ENCODE measurements at places on chromosomes 12 and 14.

DNA sequence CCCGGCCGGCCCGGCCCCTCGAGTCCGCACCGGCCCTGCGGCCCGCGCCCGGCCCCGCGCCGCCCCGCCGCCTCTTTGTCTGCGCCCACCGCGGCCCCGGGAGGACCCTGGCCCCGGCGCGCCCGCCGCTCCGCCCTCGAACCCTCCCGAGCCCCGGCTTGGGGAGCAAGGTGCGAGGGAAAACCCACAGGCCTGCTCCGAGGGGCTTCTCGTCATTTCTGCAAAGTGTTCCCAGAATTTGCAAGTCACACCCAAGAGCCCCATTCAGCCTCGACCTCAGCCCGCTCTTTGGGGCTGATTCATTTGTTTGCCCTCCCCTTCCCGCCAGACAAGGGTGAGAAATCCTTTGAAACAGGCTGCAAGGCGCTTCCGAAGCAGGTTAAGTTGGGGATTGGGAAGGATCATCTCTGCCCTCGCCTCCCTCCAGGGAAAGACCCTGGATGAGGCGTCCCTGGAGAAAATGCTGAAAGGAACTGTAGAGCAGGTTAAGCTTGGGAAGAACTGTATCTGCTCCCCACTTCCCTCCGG is 325 bp upstream of the CLIP1 start:
- no peak for DNase-seq

DNA sequence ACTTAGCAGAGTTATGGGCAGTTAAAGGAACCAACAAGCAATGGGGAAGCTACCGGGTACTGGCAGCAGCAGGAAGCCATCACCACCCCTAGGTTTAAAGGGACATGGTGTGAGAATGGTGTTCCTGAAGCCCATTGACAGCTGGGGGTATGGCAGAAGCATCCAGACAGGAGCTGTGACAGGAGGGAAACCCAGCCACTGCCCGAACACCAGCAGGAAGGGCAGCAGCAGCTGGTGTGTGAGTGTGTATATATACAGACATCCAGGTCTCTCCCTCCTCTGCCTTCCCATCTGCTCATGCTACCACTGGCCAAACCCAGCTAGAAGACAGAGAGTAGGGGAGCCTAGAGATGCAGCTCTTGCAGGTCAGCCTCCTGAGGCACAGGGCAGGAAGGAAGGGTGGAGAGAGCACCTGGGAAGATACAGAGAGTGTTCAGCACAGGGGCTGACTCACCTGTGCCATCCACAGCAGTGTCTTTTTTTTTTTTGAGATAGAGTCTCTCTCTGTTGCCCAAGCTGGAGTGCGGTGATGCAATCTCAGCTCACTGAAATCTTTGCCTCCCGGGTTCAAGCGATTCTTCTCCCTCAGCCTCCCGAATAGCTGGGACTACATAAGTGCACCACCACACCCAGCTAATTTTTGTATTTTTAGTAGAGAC is 9.2 kb upstream of the ADCK1 start:
- no peak for DNase-seq

DNA sequence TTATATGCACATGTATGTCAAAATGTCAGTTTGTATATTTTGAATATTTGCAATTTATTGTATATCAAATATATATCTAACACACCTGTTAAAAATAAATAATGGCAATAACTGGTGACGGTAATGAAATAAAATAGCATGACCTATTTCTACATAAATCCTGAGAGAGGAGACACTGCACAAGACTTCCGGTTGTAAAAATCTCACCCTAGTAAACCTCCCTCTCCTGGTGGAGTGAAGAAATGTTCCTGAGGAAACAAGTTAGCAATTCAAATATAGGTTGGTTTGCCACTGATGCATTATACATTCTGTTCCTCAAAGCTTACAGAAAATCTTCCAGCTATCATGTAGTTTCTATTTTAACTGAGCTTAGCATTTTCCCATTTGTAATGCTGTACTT is 166.1 kb upstream of the SYT10 start:
- DNase-seq, result no peak

DNA sequence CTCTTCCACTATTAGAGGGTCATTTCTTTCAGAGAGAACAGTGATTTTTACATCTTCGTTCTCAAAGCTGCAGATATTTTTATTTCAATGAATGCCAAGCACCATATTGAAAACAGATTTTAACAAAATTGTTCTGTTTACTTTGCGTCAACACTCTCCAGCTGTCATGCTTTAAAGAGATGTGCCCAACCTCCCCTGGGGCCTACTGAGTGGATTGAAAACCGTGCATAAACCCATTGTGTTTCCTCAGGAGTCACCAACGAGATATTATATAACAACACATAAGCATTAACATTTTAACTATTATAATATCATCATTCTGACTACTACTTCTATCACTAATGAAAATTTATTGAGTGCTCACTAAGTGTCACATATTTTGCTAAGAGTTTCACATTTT is 81.6 kb downstream of the MYF5 start:
- no peak for DNase-seq

DNA sequence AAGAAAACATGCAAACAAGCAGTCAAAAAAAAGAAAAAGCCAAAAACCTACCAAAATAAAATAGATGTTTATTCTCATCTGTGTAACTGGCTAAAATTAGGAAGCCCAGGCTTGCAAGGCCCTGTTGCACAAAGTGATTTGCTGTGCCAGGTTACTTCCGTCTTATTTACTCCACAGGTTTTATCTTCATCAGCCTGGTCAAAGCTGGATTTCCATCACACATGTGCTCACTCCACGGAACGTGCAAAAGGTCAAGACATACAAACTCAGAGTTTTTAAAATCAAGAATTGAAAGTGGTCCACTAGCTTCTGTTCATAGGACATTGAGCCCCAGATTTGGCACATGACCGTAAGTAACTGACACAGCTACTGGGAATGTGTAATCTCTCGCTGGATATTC is 14.8 kb downstream of the KCNJ8 start:
- DNase-seq, result no peak

DNA sequence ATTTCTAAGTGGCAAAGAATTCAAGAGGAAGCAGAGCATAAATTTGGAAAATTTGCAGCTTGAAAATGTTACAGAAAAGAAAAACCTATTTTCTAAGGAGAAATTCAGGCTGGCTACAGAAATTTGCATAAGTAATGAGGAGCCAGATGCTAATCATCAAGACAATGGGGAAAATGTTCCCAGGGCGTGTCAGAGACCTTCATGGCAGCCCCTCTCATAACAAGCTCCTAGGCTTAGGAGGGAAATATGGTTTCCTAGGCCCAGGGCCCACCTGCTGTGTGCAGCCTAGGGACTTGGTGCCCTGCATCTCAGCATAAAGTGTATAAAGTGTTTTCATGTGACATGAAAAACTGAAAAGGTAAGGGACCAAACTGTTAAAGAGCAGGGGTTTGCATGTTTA is 1796.3 kb upstream of the FLRT2 start:
- no peak for DNase-seq

DNA sequence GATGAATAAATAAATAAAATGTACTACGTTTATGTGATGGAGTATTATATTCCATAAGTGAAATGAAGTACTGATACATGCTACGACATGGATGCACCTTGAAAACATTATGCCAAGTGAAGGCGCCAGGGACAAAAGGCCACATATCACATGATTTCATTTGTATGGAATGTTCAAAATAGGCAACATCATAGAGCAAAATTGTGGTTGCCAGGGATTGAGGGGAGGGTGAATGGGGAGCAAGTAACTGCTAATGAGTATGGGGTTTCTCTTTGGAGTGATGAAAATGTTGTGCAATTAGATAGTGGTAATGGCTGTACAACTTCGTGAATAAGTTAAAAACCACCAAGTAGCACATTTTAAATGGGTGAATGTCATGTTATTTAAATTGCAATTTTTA is 132.8 kb downstream of the SLC38A4 start:
- no peak for DNase-seq

DNA sequence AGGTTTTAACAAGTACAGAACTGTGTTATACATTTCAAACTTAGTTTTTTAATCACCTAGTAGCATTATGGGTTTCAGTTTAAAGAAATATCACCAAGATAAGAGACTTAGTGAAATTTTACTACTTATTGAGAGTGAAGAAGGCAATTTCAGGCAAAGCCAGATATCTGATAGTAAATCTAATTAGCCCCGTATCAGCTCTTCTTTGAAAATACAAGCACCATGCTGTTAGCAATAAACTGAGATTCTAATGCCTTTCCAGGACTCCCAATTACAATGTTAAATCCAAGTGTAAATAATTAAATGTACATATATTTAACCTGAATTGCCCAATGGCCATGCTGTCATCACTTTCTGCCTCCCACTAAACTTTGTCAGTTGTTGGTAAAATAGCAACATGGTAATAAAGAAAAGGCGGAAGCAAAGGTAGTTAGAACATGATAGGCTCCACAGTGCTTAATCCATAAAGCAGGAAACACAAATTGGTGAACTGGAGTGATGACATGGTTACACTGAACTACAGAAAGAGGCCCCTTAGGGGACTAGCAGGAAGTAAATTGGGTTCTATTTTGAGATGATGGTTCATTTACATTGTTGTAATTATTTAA is 646.1 kb downstream of the C12orf50 start:
- DNase-seq, result no peak

GRCh38 chr12:102659200-102659911 is 179.0 kb upstream of the IGF1 start:
- no peak for DNase-seq

GRCh38 chr14:80390906-80391305 is 179.6 kb upstream of the DIO2 start:
- DNase-seq, result no peak

GRCh38 chr14:97959251-97959650 is 1162.1 kb downstream of the VRK1 start:
- no peak for DNase-seq

GRCh38 chr14:60662982-60663381 is 13.7 kb upstream of the SIX1 start:
- no peak for DNase-seq

DNA sequence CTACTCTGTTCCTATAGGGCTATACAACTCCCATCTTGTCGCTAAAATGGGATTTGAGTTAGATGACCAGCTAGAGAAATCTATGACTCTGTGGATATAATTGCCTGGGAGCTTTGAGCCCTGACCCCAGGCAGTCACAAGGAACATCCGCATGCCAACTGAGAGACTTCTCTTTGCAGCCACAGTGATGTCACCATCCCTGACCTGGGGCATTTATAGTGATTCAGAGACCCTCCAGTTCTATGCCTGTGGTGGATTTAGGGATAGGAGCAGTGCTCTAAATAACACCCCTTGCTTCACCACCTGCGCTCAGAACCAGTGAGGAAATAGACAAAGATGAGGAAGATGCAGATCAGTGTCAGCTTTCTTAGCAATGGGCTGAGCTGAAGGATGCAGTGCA is 86.2 kb downstream of the RIN3 start:
- DNase-seq, result no peak

DNA sequence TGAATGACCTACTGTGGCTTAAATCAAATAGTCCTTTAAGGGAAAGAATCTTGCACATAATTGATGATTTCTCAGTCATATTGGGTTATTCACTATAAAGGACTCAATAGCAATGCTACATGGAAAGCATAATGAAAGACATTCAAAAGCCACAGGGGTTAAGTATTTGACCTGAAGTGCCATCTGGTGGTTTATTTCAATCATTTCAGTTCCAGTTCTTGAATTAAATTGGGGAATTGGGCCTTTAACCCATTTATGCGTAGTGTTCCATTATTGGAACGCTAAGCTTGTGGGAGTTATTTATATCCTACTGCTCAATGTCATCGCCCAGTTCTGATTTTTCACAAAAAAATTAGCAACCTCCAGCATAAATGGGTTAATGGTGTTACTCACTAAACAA is 41.3 kb upstream of the C12orf71 start:
- no peak for DNase-seq

DNA sequence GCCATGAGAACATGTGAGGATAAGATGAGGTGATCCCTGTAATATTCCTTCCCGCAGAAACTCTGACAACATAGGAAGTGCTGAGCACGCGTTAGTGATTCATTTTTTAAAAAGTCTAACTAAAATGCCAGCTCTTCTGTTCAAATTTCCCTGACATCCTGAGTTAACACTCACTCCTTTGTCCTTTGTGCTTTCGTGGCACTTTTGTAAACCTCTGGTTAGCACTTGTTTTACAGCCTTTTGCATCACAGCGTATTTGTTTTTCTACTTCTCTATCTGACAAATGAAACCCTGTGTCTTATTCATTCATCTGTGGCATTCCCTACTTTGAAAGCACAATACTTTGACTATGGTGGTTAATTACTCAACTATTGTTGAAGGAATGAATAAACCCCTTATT is 313.6 kb downstream of the NUAK1 start:
- DNase-seq, result no peak

- no peak for DNase-seq
Measured at GRCh38 chr14:23566112-23566777, 1.3 kb downstream of the AP1G2 start.

GRCh38 chr14:49505041-49505766 is 81.0 kb downstream of the RPS29 start:
- no peak for DNase-seq

DNA sequence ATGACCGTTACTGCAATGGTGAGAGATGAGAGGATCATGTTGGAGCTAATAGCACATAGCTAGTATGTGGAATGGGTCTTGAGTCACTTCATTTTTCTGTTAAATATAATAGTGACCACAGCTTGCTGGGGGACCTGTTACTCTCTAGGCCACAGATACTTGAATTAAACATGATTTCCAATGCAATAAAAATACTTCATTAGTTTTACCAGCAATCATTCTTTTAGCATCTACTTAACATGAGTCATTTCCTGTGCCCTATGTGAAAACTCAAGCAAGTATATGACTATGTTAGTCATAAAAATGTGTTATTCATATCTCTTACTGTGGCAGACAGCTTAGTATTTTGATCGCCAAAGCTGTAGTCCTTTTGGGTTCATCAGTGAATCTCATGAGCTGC is 798.8 kb downstream of the SLC16A7 start:
- DNase-seq, result no peak

- no peak for DNase-seq
Measured at GRCh38 chr12:1630133-1630826, 1.2 kb downstream of the WNT5B start.

DNA sequence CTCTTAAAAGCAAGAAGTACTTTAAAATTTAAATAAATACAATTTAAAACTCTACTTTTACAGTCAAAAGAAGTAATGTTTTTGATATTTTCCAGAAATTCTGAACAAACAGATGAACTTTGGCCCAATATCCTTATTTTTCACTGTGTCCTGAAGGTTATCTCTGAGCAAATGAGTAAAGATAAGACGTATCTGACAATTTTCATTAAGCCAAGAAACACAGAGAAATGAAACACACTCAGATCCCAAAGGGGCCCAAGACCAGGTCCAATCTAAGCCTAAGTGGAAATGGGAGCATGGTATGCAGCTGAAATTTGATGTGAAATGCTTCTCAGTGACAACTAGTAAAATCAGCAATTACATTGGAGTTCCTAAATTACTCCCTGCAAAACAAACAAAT is 105.6 kb upstream of the COCH start:
- no peak for DNase-seq

- DNase-seq, result no peak
Measured at GRCh38 chr14:101500681-101501080, 60.6 kb upstream of the DIO3 start.

- no peak for DNase-seq
Measured at GRCh38 chr12:62516927-62517326, 50.3 kb downstream of the MON2 start.

GRCh38 chr12:575948-576614 is 87.2 kb downstream of the NINJ2 start:
- peak; percentile 62 for DNase-seq
